ENCODE measurements at places on chromosomes 7 and 10.

GRCh38 chr10:48653347-48653746, 31.3 kb upstream of the WDFY4 start:
- no peak for DNase-seq

DNA sequence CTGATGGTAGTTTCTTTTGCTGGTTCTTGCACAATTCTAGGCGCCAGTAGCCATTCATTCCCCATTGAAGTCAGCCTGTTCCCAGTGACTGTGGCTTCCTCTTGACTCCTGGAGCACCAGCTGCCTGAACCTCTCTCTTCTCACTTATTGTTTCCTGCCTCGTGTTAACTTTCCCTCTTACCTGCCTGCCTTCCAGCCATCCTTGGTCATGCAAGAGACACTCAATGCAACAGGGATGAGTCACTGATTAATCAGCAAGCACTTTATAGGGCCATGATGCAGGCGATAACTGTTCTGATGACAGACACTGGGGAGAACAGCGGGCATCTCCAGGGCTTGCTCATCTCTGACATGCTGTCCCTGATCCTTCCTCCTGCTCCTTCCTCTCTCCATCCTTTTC, 122.0 kb downstream of the PLCE1 start:
- DNase-seq = no peak

- DNase-seq = no peak
Measured at GRCh38 chr10:64508029-64508661, 986.9 kb downstream of the REEP3 start.

DNA sequence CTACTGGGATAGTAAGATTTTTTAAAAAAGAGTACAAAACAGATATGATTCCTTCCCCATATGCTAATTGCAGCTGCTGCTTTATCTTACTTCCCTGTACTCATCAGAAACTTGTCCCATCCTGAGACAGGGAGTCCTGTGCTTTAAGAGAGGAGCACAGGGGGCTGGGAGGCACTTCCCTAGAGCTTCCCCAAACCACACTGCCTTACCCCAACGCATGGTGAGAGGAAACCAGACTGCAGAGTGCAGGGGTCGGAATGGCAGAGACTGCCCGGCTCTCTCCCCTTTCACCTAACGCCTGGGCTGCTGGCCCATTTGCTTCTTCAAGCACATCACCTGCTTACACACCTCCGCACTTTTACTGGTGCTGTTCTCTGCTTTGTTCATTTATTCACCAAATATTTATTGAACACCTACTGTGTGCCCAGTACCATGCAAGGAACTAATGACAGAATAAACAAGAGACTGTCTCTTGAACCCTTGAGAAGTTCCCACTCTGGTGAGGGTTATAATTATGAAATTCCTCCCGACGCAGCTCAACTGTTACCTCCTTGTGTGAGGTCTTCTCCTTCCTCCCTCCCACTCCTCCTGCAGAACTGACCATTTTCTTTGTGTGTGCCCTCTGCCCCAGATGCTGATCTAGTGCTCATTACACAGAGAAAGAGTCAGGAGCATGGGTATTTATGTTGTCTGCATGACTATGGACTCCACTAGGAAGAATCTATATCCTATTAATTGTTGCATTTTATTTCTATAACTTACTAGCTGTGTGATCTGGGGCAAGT, 289.7 kb downstream of the TCF7L2 start:
- DNase-seq = no peak

GRCh38 chr10:74913377-74913979, 87.1 kb downstream of the KAT6B start:
- DNase-seq = no peak

Data from anterior cingulate cortex (tissue), 58 donors.